ENCODE measurements at places on chromosomes 13 and 19.

- peak; percentile 31 for DNase-seq
Observed at GRCh38 chr19:48501494-48502349, 9.9 kb downstream of the LMTK3 start.

GRCh38 chr19:11108746-11109145, 19.5 kb downstream of the LDLR start:
- DNase-seq = no peak

DNA sequence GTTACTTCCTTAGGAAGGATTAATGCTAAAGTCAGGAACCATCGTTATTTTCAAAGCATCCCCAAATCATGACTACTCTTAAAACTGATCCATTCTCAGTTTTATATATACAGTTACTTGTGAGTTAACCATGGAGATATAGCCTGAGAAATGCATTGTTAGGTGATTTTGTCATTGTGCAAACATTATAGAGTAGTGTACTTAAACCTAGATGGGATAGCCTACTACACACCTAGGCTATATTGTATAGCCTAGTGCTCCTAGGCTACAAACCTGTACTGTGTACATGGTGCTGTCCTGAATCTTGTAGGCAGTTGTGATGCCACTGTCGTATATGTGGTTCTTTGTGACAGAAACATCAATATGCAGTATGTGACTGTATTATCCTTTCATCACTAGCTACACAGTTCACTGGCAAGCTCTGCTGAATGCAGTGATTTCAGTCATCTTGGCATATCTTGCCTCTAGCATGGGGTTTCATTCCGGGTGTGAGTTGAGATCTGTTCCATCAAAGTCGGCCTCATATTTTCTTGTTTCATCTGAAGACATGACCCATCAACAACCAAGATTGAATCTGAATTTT, 45.3 kb downstream of the CDK8 start:
- DNase-seq = no peak

DNA sequence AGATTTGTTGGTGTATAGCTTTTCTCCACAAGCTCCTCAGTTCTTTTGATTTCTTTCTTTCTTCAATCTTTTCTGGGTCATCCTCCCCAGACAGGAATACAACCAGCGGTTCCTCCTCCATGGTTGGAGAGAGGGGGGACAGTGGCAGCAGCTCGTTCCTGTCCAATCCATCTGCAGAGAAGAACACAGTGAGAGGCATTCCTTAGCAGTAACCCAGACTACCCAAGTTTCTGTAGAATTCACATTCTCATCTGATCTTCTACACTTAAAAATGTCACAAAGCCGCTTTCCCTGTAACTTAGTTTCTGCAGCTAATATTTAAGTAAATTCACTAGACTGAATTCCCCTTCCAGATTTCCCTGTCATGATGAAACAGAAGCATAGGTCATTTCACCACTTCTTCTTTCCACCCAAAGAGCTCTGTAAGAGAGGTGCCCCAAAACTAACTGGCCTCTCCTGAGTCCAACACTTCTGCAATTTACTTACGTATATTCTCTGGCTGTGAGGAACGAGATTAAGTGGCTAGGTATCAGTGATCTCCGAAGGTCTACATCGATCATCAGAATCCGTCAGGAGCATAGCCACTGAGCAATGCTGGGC, 171.9 kb downstream of the TBC1D4 start:
- no peak for DNase-seq

GRCh38 chr19:27821418-27822018, 1391.4 kb downstream of the UQCRFS1 start:
- no peak for DNase-seq

- DNase-seq = no peak
Observed at GRCh38 chr13:58907347-58907746, 1256.4 kb downstream of the DIAPH3 start.

GRCh38 chr19:29860492-29860891, 48.7 kb downstream of the CCNE1 start:
- no peak for DNase-seq

GRCh38 chr13:33859691-33860303, 41.8 kb downstream of the RFC3 start:
- peak; percentile 21 for DNase-seq

GRCh38 chr19:45710356-45711130, 18.1 kb downstream of the QPCTL start:
- DNase-seq = no peak

GRCh38 chr13:41694545-41695301, 237.4 kb downstream of the RGCC start:
- DNase-seq = peak; percentile 95

- no peak for DNase-seq
Observed at GRCh38 chr13:21674490-21675009, 3.7 kb downstream of the FGF9 start.

- no peak for DNase-seq
Observed at GRCh38 chr19:4589579-4590410, 30.3 kb upstream of the SEMA6B start.

GRCh38 chr19:18141031-18141430, 11.9 kb upstream of the PIK3R2 start:
- DNase-seq = no peak

DNA sequence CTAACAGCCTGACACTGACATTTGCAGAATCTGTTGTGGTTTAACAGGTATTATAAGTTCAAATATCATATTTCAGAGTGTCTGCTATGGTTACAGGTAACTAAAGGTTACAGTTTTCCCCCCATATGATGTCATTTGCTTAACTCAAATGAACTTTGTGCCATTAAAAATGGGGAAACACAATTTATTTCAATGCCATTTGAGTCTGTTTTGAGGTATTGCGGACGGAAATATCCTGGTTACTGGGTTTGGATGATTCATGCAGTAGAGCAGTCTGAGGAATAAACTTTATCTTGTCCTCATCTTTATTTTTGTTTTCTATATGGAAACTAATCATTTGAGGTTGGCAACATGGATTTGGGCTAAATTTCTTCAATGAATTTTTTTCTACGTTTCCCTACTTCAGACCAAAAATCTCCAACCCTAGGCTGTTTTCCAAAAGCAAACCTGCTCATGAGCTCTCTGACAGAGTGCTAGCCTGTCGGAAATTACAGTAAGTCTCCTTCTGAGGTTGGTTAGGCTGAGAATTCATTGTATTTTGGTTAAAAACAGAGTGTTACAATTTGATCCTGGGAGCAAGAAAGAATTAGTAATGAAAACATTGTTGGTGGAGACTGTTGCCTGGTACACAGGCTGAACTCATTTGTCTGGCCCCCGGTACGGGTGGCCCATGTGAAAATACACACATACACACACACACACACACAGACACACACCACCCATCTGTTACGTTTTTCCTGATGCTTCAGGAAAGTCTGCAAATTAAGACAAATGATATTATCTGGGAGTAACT, 66.1 kb downstream of the AKAP11 start:
- DNase-seq = no peak

GRCh38 chr13:52924289-52925148, 76.1 kb upstream of the PCDH8 start:
- no peak for DNase-seq

GRCh38 chr19:33676999-33677665, 55.4 kb downstream of the CHST8 start:
- no peak for DNase-seq
